ENCODE measurements at places on chromosomes 7 and 10.
A peak's percentile ranks its signal among the peaks of the same experiment; 100 is the strongest.

DNA sequence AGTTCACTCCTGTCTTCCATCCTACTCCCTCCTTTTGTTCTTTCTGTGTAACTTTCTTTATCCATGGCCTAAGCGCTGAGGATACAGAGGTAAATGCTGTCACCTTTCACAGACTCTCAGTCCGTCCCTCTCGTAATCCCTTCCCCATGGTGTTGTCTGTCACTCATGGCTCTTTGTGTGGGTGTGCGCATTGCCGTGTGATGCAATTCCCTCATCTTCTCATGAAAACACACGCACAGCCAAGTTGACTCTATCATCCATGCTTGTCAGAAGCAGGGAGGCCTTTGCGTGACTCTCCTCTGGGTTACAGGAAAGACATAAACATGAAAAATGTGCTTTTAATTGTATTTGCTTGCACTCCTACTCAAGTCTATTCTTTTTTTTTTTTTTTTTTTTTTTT, 125.6 kb upstream of the C7orf33 start:
- no peak for DNase-seq

- DNase-seq = no peak
These were observed 49.2 kb downstream of the GALNT11 start for GRCh38 chr7:152074673-152075072.

GRCh38 chr10:57849691-57850357, 417.9 kb downstream of the IPMK start:
- no peak for DNase-seq

GRCh38 chr7:1742555-1743303, 72.7 kb downstream of the ELFN1 start:
- DNase-seq = no peak

DNA sequence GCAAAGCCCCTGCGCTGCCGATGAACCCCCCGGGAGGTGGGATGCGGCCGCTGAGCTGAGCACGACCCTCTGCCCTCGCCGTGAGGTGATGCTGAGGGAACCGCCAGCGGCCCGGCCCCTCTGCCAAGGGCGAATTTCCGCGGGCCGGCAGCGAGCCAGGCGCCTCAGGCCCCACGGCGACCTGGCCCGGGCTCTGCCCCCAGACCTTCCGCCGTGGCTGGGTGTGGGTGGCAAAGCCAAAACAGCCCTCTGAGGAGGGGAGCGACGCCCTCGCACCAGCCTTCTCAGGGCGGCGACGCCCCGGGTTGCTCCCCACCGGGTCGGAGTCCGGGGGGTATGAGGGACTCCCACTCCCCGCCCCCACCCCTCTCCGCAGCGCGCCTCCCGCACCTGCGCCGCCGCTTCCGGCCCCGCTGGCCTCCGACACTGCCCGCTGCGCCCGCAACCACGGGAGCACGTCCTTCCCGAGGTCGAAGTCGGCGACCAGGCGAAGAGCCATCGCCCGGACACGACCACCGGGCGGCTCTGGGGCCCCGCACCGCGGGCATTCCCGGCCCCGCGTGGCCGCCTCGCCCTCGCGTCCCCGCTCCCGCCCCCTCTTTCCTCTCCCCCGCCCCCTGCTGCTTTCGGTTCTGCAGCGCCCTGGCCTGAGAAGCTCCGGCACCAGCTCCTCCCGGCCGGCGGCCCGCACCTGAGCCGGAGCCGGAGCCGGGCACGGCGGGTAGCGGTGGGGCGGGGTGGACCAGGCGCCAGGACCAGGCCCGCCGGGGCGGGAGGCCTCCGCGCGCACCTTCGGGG, at the start of gene GSAP:
Gene GSAP, minus strand, starts transcription at position 527 of the 798 bp plus-strand sequence. Its CDS starts 28 bp downstream, at position 499.
- peak; percentile 30 for DNase-seq

GRCh38 chr7:100369105-100369504, 4.2 kb upstream of the PILRA start:
- no peak for DNase-seq

DNA sequence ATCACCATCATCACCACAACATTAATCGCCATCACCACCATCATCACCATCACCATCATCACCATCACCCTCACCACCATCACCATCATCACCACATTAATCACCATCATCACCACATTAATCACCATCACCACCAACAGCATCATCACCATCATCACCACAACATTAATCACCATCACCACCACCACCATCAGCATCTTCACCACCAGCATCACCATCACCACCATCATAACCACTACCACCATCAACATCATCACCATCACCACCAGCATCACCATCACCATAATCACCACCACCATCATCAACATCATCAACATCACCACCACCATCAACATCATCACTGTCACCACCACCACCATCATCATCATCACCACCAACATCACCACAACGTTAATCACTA, 124.6 kb downstream of the WDFY4 start:
- DNase-seq = no peak

GRCh38 chr7:37342688-37343471, 105.8 kb downstream of the ELMO1 start:
- DNase-seq = no peak

GRCh38 chr10:71982269-71983178, 18.3 kb downstream of the CHST3 start:
- DNase-seq = no peak

- DNase-seq = no peak
These were observed 199.7 kb upstream of the MAGI2 start for GRCh38 chr7:79653136-79653631.

GRCh38 chr10:15379078-15379477, 8.0 kb upstream of the FAM171A1 start:
- no peak for DNase-seq

DNA sequence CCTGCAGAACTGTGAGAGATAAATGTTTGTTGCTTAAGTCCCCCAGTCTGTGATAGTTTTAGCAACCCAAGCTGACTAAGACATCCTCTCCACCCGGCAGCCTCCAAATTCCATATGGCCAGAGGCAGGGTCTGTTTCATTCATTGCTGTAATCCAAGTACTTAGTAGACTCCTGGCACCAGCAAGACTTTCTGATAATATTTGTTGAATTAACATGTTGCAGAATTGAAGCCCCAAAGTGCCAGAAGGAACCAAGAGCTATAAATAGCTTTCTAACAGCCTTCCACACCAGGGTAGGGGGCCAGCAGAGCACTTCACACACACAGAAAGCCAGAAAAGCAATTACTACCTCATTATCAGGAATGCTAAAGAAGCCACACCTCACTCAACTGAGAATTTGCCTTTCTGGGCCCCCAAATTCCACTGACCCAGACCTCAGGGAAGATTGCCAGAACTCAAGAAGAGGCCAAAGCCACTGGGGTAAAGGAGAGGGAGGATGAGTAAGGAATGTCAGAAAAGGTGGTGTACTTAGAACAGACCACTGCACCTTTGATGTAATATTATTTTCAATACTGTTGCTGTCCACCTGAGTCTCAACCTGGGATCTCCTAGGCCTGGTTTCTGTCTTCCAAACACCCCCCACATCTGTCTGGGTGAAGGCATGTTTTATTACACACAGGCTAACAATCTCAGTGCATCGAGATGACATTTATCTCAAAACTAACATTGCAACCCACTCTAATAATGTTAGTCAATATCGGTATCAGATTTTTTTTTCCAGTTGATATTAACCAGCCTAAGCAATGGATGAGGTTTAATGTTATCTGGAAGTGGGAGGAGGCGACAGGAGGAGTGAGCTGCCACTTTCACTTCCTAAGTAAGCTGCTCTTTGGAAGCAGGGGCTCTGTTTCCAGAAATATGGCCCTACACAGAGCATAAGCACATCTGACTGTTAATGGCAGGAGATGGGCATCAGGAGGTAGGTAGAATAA, 5.5 kb downstream of the NOD1 start:
- no peak for DNase-seq

GRCh38 chr7:137994216-137994615, 7.7 kb downstream of the CREB3L2 start:
- DNase-seq = no peak

GRCh38 chr10:70378122-70378521, 4.3 kb downstream of the LRRC20 start:
- no peak for DNase-seq

- no peak for DNase-seq
These were observed 24.4 kb upstream of the FIGNL1 start for GRCh38 chr7:50474382-50475160.

DNA sequence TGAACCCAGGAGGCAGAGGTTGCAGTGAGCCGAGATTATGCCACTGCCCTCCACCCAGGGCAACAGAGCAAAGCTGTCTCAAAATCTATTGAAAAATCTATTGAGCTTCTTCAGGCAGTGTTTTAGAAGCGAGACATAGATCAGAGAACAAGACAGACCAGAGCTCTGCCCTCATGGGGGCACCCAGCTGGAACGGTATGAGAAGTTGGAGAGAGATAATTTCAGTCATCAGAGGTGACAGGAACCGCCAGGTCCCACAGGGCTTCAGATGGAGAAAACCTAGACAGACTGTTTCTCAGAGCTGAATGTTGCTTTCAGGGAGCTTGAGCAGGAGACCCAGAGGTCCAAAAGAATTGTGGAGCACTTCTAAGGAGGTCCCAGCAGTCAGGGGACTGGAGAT, 14.2 kb upstream of the GTF2IRD1 start:
- DNase-seq = no peak

- DNase-seq = no peak
These were observed 66.5 kb downstream of the SHH start for GRCh38 chr7:155745737-155746136.

GRCh38 chr7:11923376-11923930, 91.5 kb upstream of the THSD7A start:
- DNase-seq = no peak

GRCh38 chr7:55286666-55287065, 78.5 kb upstream of the LANCL2 start:
- no peak for DNase-seq

GRCh38 chr10:127698886-127699285, 38.1 kb upstream of the FOXI2 start:
- no peak for DNase-seq

All from mesothelial cell of epicardium (in vitro differentiated cells).